ENCODE measurements at places on chromosomes 1 and 21.
A peak's percentile ranks its signal among the peaks of the same experiment; 100 is the strongest.

DNA sequence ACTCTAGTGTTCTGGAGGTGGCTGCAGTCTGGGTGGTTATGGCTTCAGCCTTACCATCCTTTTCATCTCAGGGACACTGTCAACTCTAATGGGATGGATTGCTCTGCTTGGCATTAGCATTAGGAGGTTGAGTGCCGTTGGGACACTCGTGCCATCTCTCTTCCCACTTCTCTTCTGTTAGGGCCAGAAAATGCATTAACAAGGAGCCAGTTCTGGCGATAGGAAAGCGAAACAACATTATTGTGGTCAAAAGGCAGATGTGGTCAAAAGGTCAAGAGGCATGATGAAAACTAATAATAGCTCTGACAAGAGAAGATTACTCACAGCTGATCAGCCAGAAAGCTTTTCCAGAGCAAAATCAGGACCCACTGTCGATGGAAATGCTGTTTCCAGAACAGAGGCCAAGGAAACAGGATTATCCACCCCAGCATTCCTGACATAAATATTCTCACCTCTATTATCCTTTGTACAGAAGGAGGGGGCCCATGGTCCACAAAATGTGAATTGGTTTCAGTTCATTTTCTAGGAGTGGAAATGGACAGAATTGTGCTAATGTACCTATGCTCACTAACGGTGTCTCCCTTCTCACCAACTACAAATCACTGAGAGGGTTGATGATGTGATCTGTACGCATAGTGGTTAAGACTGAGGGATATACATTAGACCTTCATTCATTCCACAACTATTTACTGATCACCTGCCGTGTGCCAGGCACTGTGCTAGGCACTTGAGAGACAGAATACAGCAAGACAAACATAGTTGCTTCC lies 72.0 kb downstream of the ST6GALNAC5 start:
- peak; percentile 74 for DNase-seq

GRCh38 chr1:184296466-184297243 lies 90.2 kb upstream of the C1orf21 start:
- no peak for DNase-seq

- no peak for DNase-seq
Observed at GRCh38 chr1:223733898-223734852, 21.8 kb downstream of the CAPN2 start.

DNA sequence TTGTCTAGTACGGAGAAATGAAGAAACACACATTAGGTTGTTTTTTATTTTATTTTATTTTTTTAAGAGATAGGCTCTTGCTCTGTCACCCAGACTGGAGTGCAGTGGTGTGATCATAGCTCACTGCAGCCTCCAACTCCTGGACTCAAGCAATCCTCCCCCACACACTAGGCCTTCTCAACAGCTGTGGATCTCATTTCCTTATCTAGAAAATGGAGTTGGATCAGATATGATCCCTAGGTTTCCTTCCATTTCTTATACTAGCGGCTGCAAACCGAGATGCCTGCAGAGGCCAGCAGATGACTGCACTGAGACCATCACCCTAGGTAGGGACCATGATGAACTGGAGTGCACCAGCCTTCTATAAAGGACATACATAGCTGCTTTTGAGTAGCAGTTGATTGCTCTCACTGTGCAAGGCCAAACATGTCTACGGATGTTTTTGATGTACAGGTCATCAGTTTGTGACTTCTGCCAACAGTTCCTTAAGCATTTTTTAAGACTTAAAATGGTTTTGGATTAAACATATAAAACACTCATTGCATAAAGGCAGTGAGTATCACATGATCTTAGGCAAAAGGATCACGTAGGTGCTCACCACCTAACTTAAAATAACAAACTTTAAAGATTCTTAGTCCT lies 11.4 kb upstream of the KLHL12 start:
- peak; percentile 20 for DNase-seq

DNA sequence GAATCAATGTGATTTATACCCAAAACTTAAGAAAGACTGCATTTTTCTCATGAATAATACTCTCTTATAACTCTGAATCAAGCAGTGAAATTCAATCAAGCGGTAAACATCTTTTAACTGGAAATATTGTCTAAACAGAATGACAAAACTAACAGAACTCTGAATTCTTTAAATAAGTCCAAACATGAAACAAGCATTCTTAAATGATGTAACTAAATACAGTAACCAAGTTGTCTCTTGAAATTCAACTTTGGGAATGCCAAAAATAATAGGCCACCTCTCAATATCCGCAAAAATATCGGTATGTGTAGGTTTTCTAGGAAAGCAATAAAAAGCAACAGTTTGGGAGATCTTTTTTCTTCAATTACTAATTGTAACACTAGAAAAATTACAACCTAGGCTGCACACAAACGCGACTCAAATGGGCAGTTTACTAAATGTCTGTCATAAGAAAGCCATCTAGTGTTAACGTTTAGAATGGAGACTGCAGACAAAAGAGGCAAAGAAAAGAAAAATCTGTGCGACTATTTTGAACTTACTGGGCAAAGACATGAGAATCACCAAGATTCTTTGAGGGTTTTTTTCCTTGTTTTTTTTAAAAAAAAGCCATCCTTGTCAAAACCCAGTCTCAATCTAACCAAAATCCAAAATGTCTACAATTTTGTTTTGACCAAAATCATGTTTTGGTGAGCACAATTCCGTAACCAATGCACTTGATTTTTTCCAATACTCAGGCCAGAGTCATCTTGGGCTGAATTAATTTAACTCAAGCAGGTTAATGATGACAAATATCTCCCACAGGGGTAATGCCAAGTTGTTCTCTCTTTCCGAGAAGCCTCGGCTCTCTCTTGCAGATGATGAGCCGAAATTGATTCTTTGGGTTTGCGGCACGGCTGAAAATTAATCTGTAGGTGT lies 1.3 kb downstream of the SIPA1L2 start:
- peak; percentile 29 for DNase-seq

GRCh38 chr1:58592522-58593134 lies 15.6 kb upstream of the TACSTD2 start:
- DNase-seq = peak; percentile 24

GRCh38 chr21:45841033-45841432 lies 140.5 kb upstream of the COL6A1 start:
- DNase-seq = no peak

GRCh38 chr1:166470441-166470840 lies 303.6 kb upstream of the FAM78B start:
- DNase-seq = no peak

Data from DMS53 (cell line).